ENCODE measurements at places on chromosomes 12 and 14.

- DNase-seq = peak; percentile 40
Measured at GRCh38 chr12:62934239-62934798, 631 bp downstream of the PPM1H start.

- DNase-seq = no peak
Measured at GRCh38 chr14:104388541-104389325, 190.8 kb upstream of the C14orf180 start.

GRCh38 chr14:26765768-26766520 is 168.1 kb upstream of the NOVA1 start:
- DNase-seq = no peak

DNA sequence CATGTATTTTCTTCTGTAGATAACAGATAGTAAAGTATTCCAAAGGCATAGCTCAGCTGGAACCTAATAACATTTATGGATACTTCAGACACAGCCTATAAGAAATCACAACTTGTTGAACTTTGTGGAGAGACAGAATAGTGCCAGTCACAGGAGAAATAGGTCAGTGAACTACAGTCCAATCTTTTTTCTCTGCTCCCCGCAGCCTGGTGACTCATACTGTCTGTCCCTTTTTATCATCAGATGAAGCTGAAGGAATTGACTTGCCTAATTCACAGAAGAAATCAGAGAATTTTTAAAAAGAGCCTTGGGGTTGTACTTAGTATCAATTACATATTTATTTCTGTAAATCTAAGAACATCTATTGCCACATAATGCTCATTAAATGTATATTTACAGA is 222.3 kb downstream of the ALG10 start:
- DNase-seq = no peak

DNA sequence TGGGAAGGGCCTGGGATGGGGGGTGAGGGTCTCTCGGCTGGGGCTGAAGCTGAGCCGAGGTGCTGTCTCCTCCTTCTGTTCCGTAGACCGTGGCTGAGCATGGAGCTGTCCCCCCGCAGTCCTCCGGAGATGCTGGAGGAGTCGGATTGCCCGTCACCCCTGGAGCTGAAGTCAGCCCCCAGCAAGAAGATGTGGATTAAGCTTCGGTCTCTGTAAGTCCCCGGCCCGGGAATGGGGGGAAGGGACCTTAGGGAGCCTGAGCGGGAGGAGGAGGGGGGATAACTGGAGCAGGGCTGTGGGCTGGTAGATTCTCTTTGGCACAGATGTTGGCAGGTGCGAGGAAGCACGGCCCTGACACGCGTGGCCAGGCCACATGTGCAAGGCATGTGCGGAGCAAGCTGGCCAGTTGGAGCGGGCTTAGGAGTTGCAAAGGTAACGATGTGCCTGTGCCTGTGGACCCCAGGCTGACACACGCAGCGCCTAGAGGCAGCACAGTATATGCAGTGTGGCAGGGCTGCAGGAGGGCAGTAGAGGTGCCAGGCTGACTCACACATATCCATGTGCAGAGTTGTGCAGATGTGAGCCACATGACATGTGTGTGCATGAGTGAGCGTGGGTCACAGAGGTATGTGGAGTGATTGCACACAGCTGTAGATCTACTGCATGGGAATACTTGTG is 512 bp downstream of the PDE1B start:
- DNase-seq = no peak

GRCh38 chr12:95882080-95882479 is 23.3 kb downstream of the SNRPF start:
- DNase-seq = no peak

- no peak for DNase-seq
Measured at GRCh38 chr12:44592626-44593025, 283.5 kb downstream of the NELL2 start.

DNA sequence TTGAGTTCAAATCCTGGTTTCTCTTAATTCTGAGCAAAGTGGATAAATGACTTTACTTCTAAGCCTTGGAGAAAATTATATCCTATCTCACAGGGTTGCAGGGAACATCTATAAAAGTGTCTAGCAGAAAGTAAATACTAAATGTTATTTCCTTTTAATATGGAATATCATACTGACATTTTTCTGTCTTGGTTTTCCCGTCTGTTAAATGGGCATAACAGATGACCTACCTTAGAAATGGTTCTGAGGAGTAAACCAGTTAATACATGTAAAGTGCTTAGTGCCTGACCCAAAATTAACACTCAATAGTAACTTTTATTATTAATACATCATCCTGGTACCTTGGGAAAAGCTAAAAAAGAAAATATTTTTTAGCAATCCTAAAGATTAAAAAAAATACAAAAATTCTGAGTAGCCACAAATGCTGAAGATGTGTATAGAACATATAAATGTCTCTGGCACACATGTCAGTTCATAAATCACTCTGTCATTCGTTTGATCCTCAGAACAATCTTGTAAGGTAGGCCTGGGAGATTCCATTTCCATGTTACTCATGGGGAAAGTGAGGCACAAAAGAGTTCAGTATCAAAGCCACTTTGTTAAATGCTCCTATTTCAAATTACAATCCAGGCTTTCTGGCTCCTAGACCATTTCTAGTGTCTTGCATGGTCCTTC is 1.3 kb downstream of the VIPAS39 start:
- DNase-seq = no peak

DNA sequence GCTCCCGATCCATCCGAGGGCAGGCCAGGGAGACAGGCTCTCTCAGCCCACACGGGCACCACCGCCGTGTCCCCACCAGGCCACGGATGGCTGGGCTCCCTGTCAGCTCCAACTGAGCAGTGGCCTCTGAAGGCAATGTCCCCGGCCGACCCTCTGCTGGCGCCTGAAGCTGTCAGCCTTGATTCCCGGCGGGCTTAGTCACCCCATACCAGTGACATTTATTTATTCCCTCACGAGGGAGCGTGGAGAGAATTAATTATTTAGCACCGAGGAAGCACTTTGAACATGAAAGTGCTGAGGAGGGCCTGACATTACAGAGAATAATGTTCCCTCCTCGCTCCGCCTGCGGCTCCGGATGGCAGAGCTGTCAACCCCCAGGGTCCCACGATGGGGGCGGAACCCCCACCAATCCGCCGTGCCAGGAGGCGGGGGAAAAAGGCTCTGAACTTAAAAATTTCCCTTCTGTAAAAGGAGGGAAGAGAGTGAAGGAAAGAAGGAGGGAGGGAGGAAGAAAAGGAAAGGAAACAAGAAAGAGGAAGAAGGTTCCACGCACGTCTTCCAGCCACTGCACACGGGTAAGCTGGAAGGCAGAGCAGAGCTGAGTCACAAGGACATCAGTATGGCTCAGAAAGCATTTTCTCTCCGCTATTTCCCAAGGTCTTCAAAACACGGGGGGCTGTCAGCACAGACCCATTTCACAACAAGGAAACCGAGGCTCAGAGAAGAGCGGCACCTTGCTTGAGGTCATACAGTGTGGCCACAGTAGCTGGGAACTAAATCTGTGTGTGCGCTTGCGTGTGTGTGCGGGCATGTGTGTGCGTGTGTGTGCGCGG is 108.7 kb upstream of the NCOR2 start:
- no peak for DNase-seq

GRCh38 chr12:120262852-120263747 is 2.4 kb downstream of the PXN start:
- DNase-seq = no peak

GRCh38 chr14:41824441-41824840 is 217.8 kb downstream of the LRFN5 start:
- no peak for DNase-seq

DNA sequence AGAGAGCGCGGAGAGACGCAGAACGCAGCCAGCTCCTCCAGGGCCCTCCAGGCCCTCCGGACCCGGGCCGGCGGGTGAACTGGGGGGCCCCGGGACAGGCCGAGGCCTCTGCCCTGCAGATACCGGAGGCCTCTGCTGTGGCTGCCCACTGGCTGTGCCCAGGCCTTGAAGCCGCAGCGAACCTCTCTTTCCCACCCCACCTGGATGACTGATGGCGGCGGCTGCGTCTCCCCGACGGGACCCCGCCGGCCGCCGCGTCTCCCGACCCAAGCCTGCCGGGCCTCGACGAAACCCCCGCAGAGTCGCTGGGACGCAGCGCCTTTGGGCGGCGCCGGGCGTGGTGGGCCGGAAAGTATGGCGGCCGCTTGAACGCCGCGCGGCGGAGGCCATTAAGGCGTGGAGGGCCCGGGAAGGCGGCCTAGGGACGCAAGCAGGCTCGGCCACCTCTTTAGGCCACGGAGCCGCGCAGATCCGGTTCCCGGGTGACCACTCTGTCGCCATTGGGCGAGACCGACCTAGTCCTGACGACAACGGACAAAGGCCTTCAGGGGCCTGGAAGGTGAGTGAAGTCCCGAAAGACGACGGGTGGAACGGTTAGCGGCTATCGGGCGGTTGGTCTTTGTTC is 8.4 kb upstream of the ERGIC2 start:
- DNase-seq = no peak

- no peak for DNase-seq
Measured at GRCh38 chr12:5746036-5746908, 198.8 kb downstream of the ANO2 start.

GRCh38 chr14:85686908-85687307 is 157.0 kb downstream of the FLRT2 start:
- DNase-seq = no peak

- DNase-seq = no peak
Measured at GRCh38 chr12:18217966-18218365, 43.4 kb upstream of the PIK3C2G start.

- peak; percentile 77 for DNase-seq
Measured at GRCh38 chr12:120445911-120446843, at the start of the genes GATC and TRIAP1. TSS of gene GATC (plus strand) at chr12:120446444. CDS start at chr12:120446481, 37 bp downstream. TSS of gene TRIAP1 (minus strand) at chr12:120446384. CDS start at chr12:120446372, 12 bp downstream.

DNA sequence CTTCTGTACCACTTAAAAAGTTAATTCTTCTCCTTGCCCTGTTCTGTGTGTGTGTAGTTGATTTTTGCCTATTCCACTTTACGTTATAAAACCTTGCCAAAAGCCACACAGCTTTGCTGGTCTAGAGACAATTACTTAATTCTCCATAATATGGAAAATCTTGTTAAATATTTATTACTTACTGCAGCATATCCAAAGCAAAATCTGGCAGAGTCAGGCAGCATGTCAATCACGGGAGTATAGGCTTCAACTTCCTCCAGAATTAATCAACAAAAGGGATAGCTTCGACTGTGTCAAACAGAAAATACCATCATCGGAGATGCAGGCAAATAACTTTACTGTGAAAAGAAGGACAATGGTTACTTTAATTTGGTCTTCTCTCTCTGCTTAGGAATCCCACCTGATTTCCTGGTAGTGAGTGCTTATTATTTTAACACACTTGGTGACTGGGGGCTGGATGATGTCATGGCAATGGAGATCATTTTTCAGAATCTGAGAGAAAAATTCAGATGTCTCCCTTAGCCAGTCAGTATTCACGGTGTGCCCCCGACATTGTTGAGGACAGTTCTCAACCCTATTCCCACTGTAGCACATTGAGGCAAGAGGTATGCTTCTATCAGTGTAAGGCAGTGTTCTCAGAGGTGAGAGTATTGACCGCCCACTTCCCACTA is 3.7 kb upstream of the MSRB3 start:
- DNase-seq = no peak

DNA sequence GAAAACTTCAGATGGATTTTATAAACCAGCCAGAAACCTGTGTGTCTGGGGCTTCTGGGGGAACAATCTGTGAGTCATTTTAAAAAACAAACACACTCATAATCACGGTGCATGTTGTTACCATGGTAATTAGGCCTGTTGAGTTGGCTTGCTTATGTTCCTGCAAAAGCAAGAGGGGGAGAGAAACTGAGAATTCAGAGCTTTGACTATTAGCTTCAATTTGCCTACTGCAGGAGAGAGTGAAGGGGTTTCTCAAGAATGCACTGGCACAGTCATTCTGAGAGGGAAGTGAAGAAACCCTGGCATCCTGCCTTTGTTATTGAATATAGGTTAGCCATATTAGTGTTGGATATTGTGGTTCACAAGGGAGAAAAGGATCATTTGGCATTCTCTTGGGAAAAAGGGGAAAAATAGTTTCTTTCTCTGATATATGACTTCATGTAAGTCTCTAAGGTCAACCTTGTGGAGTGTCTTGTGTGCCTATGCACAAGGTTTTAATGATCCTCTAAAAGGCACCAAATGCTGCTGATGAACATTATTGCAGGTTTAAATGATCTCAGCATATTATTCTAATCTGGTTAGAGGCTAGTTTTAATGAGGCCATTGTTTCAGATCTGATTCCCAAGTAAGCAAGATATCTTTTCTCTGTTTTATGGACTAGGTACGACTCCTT is 12.9 kb downstream of the GNG2 start:
- peak; percentile 23 for DNase-seq

GRCh38 chr14:30223385-30223785 is 295.7 kb upstream of the PRKD1 start:
- no peak for DNase-seq

DNA sequence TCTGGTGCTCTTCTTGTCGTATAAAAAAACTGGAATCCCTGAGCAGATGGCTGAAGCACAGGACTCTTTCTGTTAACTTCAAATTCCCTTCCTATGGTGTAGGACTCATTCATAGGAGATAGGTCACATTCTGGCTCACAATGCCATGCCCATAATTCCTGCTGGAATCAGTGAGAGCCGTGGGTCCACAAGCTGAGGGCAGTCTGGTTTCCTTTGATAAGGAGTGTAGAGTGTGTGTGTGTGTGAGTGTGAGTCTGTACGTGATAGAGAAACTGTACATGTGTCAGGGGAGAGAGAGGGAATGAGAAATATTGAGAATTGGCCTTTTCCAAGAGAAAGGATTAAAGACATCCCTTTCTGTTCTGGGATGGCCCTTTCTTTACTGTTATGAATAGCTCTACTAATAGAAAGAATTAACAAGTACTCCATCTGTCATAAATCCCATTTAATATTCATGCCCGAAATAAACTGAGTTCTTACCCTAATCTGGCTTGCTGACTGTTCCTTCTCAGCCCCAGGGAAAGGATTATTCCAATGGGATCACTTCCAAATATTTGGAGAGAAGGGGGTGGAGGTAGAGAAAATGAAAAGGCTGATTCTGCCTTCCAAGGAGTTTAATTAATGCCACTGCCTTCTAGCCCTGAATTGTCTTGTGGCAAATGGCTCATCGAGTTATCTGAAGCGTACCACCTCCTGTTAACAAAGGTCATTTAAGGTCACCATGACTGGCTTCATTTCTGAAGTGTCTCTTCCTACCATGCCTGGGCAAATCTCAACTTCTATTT is 79.0 kb downstream of the TMX1 start:
- no peak for DNase-seq

Data from GM12892 (cell line).